Activated CD8-positive, alpha-beta memory T cell treated with anti-CD3 and anti-CD28 coated beads for 1 hour (primary cell): ENCODE measurements at places on chromosomes 11 and 22.

DNA sequence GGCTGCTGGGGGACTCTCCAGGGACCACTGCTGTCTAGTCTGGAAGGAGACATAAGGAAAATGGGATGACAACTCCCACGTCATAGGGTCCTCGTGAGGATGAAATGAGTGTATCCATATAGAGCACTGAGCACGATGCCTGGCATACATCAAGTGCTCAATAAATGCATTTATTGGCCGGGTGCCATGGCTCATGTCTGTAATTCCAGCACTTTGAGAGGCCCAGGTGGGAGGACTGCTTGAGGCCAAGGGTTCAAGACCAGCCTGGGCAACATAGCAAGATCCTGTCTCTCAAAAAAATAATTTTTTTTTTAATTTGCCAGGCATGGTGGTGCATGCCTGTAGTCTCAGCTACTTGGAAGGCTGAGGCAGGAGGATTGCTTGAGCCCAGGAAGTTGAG is 12.2 kb upstream of the TPST2 start:
- DNase-seq: no peak

DNA sequence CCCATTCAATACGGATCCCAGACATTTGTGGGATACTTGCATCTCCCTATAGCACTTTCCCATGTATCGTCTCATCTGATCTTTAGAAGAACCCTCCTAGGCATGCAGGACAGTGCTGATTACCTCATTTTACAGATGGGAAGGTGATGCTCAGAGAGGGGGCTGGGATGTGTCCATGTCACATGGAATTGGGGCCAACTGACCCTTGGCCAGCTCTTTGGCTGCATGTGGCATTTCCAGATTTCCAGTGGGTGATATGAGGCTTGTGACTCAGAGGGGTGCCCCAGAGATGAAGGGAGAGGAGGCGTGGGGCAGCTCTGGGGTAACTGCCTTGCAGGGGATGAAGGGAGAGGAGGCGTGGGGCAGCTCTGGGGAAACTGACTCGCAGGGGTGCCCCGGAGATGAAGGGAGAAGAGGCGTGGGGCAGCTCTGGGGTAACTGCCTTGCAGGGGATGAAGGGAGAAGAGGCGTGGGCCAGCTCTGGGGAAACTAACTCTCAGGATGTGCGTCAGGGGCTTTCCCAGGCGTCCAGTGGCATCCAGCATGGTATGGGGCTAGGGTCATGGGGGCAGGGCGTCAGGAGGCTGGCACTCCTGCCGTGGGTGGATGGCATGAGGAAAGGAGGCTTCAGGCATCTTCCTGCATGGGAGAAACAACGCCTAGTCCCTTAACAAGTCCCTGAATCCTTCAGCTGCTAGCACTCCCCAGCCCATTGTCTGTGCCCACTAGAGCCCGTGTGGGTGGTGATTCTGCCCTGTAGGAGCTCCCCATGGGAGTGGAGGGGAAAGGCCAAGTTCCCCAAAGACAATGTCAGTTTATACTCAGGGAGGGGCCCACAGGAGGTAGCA is 11.9 kb upstream of the CERK start:
- DNase-seq: no peak

- no peak for DNase-seq
These were observed 25.0 kb downstream of the FCHSD2 start for GRCh38 chr11:73117071-73117470.

GRCh38 chr11:119629085-119629484 is 99.9 kb downstream of the NECTIN1 start:
- no peak for DNase-seq

DNA sequence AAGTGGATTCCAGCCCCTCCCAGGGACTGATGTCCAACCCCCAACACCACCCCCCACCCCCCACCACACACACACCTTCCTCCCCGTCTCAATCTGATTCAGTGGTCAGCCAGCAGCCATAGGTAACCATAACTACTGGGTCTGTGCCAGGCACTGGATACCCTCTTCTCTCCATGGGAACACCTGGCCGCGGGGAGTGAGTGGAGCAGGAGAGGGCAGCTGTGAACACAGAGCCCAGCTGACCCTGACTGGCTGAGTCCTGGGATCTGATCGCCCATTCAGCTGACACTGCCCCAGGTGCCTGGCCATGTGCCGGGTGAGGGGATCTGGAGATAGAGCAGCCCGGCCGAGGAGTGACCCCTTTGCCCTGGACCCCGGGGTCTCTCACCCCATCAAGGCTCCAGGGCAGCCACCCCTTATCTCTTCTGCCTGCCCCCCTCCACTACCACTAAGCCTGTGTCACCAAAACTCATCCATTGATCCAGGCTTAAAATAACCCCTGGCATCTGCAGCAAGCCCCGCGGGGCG is 2.6 kb upstream of the SHISA8 start:
- DNase-seq: no peak

- no peak for DNase-seq
These were observed 426.1 kb upstream of the CADM1 start for GRCh38 chr11:115930291-115930690.

- no peak for DNase-seq
These were observed 17.5 kb downstream of the TSKU start for GRCh38 chr11:76800466-76801200.

- DNase-seq: no peak
These were observed 38.1 kb upstream of the OPCML start for GRCh38 chr11:133570376-133570775.

GRCh38 chr11:66268952-66269905 is 790 bp downstream of the RAB1B start:
- DNase-seq: no peak

DNA sequence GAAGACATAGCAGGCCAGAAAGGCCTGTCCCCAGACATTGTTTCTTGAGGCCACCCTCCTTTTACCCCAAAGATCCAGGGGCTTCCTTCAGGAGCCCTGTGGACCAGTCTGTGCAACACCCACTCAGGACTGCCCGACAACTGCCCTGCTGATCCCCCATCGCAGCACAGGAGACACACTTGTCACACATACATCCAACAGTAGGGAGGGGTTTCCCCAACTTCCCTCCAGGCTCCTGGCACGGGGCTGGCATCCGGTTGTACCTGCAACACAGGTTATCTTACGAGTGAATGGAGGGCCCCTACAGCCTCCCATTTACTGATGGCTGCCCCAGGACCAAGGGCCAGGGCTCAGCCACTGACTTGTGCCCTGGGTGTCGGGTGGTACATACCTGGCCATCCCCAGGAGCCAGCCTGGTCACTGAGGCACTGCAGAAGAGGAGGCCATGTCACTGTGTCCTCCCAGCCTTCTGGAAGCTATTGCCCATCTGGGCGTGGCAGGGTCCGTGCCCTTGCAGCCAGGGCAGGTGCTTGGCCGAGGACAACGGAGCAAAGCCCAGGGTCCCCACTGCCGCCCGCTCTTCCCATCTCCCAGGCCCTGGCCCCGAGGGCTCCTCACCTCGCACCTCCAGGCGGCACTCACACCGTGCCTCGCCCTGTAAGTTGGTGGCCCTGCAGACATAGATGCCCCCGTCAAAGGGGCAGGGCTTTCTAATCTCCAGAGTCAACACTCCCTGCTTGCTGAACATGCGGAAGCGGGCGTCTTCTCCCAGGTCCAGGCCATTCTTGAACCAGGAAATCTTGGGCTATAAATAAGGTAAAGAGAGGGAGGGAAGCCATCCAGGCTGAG is 20.8 kb downstream of the MYBPC3 start:
- DNase-seq: no peak

DNA sequence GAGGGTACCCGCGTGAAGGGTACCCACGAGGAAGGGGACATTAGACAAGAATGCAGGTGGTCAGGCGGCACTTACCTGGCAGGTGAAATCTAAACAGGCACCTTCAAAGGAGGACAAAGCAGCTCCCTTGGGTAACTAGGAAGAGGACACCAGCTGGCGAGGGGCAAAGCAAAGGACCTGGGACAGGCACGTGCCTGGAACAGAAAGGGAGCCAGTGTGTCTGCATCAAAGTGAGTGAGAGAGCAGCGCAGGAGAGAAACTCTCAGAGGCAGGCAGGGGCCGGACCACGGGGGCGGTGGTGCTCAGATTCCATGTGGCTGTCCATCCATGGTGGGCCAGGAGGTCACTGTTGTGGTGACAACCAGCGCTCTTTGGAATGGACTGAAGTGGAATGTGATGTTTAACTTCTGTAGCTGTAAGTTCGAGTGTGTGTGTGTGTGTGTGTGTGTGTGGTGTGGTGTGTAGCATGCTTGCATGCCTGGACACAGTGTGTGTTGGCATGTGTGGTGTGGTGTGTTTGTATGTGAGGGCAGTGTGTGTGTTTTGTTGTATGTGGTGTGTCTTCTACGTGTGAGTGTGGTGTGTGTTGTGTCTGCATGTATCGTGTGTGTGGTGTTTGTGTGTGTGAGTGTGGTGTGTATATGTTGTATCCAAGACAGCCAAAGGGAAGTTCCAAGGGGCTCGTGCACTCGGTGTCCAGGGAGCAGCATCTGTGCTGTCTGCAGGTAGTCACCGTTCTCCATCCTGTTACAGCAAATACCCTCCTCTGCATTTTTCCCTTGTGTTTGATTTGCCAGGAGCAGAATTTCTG is 86.4 kb downstream of the CDKN1C start:
- DNase-seq: no peak

GRCh38 chr11:131463162-131463561 is 92.7 kb downstream of the NTM start:
- DNase-seq: no peak

GRCh38 chr11:121563900-121564822 is 111.4 kb upstream of the SORL1-AS1 start:
- no peak for DNase-seq

- no peak for DNase-seq
These were observed 18.8 kb downstream of the PPP6R3 start for GRCh38 chr11:68479390-68479789.

DNA sequence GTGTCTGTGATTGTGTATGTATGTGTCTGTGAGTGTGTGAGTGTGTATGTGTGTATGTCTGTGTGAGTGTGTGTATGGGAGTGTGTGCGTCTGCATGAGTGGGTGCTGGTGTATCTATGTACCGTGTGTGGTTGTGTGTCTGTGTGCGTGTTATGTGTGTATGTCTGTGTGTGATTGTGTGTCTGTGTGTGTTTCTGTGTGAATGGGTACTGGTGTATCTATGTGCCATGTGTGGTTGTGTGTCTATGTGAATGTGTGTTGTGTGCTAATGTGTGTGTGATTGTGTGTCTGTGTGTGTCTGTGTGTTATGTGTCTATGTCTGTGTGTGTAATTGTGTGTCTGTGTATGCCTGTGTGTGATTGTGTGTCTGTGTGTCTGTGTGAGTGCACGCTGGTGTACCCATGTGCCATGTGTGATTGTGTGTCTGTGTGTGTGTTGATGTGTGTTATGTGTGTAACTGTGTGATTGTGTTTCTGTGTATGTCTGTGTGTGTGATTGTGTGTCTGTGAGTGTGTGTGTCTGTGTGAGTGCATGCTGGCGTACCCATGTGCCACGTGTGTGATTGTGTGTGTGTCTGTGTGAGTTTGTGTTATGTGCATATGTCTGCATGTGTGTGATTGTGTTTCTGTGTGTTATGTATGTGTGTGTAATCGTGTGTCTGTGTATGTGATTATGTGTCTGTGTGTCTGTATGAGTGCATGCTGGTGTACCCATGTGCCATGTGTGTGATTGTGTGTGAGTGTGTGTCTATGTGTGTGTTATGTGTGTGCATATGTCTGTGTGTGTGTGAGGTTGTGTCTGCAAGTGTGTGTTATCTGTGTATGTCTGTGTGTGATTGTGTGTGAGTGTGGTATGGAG is 6.8 kb upstream of the CACNA1I start:
- DNase-seq: no peak

- DNase-seq: no peak
These were observed 8.9 kb downstream of the ALX4 start for GRCh38 chr11:44300844-44301563.

DNA sequence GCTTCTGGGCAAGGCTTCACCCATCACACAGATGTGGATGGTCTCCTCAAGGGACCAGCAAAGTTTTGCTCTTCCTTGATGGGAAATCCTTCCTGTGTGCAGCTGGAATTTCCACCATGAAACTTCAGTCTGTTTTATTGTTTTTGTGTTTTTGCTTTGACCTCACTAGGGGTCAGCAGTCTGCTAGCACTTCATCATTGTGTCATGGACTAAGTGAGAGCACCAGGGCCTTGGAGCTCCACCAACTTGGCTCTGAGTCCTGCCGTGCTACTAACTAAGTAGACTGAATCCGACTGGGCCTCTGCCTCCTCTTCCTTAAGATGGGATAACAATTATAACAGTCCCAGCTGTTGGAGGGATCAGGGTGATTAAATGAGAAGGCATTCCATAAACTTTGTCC is 305.8 kb upstream of the NCAM1 start:
- no peak for DNase-seq

- DNase-seq: no peak
These were observed 88.8 kb downstream of the BUD13 start for GRCh38 chr11:116683982-116684381.

GRCh38 chr11:108693852-108694251 is 29.0 kb downstream of the DDX10 start:
- DNase-seq: no peak

GRCh38 chr11:133687781-133688180 is 155.5 kb upstream of the OPCML start:
- no peak for DNase-seq

DNA sequence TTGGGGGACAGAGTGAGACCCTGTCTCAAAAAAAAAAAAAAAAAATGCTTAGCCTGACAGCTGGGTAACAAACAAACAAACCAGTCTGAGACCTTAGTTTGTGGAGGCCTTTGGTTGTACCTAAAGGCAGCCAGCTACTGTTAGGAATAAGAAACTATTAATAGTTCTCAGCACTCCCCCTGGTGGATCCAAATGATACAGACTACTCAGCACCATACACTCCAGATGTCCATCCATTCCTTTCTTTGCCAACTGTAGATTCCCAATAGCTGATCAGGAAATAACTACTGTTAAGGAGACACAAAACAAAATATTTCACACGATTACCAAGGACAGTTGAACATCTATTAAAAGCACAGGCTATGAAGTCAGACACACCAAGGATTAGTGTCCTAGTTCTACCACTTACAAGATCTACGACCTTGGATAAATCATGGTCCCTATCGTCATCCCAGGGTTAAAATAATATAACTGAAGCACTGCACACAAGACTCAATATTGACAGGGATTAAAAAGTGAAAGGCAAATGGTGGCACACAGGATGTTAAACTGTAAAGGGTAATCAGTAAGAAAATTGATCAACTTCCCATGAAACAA is 17.2 kb downstream of the CLDN25 start:
- DNase-seq: no peak

GRCh38 chr11:82867495-82868082 is 32.6 kb downstream of the PRCP start:
- DNase-seq: peak; percentile 61

DNA sequence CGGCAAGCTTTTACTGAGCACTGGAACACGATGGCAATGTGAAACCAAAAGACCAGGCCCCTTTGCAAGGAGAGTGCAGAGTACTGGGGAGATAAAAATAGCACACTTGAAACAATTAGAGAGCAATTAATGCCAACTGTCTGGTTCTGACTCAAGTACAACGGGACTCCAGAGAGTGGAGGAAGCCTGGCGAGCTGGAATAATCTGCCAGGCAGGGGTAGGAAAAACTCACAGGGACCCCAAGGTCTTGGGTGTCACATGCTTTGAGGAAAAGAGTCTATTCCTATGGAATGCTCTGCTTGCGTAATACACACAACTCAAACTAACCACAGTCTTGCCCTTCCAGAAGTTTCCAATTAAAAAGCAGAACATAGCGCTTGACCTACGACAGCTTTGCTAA is 113.0 kb upstream of the CLMP start:
- DNase-seq: no peak

- no peak for DNase-seq
These were observed 28.7 kb downstream of the KCNQ1 start for GRCh38 chr11:2473361-2474058.
